Left renal cortex interstitium (tissue), 4 donors: ENCODE measurements at places on chromosomes 5 and 9. TPM values are rescaled to one million over a fixed set of nuclear protein-coding genes. Genes with fewer than 3 reads are reported as not detected.

The PCDHA9 gene
- polyA plus RNA-seq, result 0.12 TPM

The PROB1 gene
- 1.7 TPM for polyA plus RNA-seq

The C5orf52 gene
- not detected for polyA plus RNA-seq

The PARP8 gene
- 15.6 TPM for polyA plus RNA-seq

The SHROOM1 gene
- 16.2 TPM for polyA plus RNA-seq

The SWI5 gene
- 29.9 TPM for polyA plus RNA-seq
